Lung microvascular endothelial cell (primary cell): ENCODE measurements at places on chromosomes 6 and 20.
A peak's percentile ranks its signal among the peaks of the same experiment; 100 is the strongest.

DNA sequence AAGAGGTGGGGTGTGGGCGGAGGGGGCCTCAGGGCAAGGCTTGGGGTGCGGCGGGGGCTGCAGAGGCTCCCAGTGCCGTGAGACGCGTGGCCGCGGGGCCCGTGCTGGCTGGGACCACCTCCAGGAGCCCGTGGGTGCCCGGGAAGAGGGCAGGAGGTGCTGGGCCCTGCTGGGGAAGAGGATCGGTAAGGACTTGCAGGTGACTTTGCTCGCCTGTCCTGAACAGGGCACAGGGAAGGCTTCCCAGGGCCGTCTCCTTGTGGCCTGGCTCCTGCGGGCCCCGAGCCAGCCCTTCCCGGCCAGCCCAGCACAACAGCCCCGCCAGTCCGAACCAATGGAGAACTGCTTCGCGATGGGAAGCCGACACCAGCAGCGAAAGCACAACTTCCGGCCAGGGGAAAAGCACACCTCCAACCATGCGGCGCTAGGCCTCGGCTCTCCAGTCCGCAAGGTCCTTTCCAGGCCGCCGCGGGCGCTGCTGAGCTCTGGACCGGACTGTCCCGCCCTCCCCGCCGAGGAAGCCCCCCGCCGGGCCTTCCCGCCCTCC is 32.3 kb downstream of the IRF4 start:
- no peak for DNase-seq

GRCh38 chr6:3584606-3585005 is 127.8 kb upstream of the SLC22A23 start:
- DNase-seq, result peak; percentile 45

DNA sequence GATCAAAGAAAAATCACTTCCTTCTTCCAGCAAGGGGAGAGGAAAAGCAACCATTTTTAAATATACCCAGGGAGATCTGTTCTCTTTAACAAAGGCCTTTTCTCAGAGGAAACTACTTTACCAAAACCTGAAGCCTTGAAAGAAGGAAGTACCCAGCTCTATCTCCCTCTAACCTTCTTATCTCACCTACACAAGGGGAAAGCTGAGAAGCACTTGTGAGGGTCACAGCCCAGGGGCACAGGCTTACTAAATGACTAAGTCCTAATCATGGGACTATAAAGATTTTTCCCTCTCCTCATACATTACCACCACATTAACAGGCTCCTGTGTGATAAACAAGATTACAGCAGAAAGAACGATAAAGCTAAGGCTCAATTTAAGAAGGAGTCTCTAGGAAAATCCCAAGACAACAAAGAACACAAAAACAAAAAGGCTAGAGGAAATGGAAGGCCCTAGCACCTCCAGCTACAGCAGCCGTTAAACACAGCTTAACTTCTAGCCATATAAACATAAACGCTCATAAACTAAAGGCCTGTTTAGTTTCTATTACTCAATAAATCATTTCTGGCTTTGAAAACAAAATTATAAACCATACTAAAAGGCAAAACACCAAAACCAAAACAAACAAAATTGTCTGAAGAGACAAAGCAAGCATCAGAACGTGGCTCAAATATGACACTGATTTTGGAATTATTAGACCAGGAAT is 284.9 kb upstream of the ECI2 start:
- DNase-seq, result no peak

- DNase-seq, result no peak
These were observed 11.5 kb downstream of the CALHM6 start for GRCh38 chr6:116472706-116473105.

GRCh38 chr20:22407237-22408193 is 176.9 kb downstream of the FOXA2 start:
- no peak for DNase-seq

- DNase-seq, result peak; percentile 19
These were observed 5.3 kb downstream of the SS18L1 start for GRCh38 chr20:62148908-62149314.

GRCh38 chr6:1825277-1825676 is 215.6 kb downstream of the FOXC1 start:
- DNase-seq, result no peak

GRCh38 chr6:160156842-160157241 is 35.2 kb downstream of the SLC22A1 start:
- no peak for DNase-seq

DNA sequence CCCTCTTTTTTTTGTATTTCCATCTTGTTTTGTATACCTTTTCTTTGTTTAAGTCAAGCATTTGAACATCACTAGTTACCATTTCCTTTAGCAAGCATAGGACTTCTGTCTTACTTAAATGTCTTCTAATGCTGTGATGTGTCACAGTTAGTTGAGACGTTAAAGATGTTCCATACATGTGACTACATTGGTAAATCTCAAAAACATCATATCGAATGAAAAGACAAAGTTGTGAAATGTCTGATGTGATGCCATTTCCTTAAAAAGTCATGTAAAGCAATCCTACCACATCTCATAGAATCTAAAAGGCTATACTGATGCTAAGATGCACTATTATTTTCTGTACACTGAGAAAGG is 26.8 kb downstream of the SLC16A10 start:
- DNase-seq, result no peak

- no peak for DNase-seq
These were observed 183.7 kb downstream of the MBOAT1 start for GRCh38 chr6:20028562-20028961.

- no peak for DNase-seq
These were observed 114.5 kb upstream of the SLC22A16 start for GRCh38 chr6:110590821-110591351.
